Forelimb muscle (tissue), 1 donor: ENCODE measurements at places on chromosomes 2 and 18.

GRCh38 chr2:100765481-100765880 is 54.5 kb upstream of the NPAS2 start:
- DNase-seq: no peak

DNA sequence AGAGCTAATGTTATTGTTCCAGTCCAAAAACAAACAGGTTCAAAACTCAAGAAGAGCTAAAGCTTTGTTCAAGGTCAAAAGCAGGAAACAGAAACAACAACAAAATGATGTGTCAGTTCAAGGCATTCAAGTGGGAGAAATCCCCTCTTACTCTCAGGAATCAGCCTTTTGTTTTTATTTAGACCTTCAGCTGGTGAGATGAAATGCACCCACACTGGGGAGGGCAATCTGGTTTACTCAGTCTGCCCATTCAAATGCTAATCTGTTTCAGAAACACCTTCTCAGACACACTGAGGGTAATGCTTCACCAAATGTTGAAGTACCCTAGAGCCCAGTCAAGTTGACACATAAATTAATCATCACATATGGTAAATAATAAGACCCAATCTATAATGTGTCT is 150.6 kb downstream of the TMX3 start:
- DNase-seq: no peak

- no peak for DNase-seq
Observed at GRCh38 chr18:23710068-23710527, 20.8 kb downstream of the LAMA3 start.

DNA sequence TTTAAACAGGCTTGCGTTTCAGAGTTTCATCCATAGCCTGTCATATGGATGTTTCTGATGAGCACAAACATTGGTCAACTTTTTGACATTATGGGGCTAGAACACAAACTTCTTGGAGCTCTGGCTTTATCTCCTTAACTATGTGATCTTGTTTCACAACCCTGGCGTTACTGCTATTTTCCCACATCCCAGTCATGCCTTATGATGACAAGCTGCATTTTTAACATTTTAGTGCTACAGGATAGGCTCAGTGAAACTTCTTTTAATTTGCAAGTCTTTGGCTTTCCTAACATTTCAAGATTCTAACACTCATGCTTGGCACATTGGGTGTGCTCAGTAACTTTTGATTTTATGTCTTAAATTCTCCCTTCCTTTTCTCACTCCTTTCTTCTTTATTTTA is 21.0 kb upstream of the PDE1A start:
- no peak for DNase-seq

- no peak for DNase-seq
Observed at GRCh38 chr2:25598911-25599310, 74.5 kb downstream of the DTNB start.
